ENCODE measurements at places on chromosomes 12 and 14.

DNA sequence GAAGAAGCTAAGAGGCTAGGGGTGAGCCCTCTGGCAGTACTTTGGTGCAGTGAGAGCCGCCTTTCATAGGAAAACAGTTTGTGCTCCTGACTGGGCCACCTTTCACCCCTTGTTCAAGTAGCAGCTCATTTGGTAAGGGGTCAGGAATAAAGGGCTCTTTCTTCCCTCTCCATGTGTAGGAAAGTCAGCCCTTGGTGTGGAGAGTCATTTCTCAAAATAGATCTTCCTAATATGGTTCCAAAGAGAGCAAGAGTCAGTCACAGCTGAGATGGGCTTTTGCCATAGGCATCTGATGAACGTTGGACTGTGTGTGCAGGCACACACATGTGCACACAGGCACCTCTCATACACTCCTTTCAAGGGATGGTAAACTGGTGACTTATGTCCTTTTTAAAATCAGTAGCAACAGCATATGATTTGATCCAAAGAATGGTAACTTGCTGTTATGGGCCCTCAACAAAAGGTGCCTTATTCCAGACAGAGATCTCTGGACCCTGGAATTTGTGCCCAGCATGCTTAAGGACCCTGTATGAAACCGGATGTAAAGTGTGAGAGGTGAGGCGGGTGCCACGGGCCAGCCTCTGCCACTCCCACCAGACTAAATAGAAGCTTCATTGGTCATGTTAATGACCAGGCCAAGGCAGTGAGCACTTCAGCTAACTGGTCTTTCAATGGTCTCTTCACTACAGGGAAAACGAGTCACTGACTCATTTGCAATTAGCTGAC is 16.7 kb upstream of the RIC8B start:
- no peak for DNase-seq

- no peak for DNase-seq
Observed at GRCh38 chr12:57046947-57047890, 2.7 kb downstream of the MYO1A start.

DNA sequence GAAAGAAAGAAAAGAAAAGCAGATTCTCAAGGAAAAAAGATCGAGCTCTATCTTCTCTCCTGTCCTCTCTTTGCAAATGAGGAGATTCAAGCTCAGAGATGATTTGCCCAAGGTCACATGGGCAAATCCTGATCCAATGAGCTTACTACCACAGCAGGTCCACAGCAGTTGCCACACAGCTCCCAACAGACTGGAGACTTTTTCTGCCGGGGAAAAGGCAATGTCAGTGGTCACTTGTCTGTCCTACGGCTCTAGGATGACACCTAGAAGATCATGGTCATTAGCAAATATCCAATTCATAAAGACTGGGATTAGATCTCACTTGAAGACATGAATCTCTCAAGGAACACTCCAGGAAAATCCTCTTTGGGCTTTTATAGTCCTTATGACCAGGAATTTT is 58.8 kb downstream of the TTC7B start:
- DNase-seq: no peak

- no peak for DNase-seq
Observed at GRCh38 chr14:70700955-70701585, 59.4 kb downstream of the TTC9 start.

DNA sequence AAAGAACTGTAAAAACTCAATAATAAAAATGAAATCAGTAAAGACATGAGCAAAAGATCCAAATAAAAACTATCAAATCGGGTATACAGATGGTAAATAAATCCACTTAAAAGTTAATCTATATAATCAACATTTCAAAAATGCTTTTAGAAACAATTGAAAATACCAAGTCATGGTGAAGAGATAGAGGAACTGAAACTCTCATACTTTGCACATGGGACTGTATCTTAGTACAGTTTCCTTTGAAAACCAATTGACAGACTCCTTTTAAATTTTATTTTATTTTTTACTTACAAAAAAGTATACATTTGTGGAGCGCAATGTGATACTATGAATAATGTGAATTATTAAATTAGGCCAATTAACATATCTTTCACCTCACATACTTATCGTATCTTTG is 98.6 kb upstream of the FAR2 start:
- no peak for DNase-seq

DNA sequence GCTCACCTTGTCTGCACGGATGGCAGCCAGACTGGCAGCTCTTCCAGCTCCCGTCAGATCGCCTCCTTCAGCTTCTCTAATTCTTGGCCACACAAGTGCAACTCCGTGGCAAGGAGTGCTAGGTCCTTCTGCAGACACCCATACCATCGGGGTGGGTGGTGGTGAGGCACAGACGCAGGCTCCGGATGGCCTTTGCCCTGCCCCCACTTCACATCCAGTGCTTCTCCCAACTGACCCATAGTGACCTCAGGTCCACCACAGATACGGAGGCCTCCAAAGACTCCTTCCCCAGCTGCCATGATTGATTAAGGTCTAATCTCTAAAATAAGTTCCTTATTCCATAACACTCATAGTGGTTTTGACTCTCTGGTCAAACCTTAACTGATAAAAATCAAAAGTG is 19.9 kb upstream of the CD27 start:
- no peak for DNase-seq

- DNase-seq: no peak
Observed at GRCh38 chr14:98966016-98966415, 306.0 kb downstream of the BCL11B start.
